ENCODE measurements at places on chromosomes 12 and 14. TPM values are rescaled to one million over a fixed set of nuclear protein-coding genes. Genes with fewer than 3 reads are reported as not detected.

Gene TAS2R10
- total RNA-seq: 0.26 TPM

GRCh38 chr14:51401272-51401671 lies 161.2 kb downstream of the TMX1 start:
- no peak for DNase-seq

DNA sequence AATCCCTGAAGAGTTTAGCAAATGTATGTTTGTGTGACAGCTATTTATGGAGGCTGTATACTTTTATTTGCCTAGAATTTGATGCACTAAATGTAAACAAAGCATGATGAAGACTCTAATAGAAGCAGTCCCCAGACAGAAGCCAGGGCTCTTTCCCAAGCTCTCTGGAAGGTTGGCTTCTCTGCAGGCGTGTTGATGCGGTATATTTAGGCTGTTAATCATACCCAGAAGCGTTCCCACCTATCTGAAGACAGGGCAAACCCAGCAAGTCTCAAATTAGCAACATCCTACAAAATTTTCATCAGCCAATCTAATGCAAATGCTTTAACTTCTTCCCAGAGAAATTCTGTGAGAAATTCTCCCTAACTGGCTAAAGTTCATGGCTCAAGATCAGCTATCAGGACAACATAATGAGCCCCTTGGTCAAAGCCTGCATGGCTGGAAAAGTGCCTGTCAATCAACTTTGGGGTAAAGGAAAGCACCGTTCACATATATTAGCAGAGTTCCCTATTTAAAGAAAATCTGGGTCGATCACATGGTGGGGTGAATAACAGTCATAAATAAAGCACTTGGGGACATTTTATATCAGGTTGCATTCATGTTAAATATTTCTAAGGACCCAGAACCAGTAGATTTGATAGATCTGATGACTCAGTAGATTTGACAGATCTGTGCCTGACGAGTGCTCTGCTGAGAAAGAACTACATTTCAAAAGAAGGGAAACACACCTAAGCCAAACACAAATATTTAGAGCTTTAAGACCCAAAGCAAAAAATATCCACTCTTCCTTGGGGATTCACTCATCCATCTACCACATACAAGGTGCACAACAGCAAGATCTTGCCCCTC lies 46.6 kb downstream of the KSR2 start:
- DNase-seq: no peak

Gene PRIMA1
- total RNA-seq: not detected

Data from activated CD4-positive, alpha-beta T cell treated with anti-CD3 and anti-CD28 coated beads, Interleukin-2, amount 10 ng/mL, durations not matched to agents 24 days and 14 days (primary cell).